Chondrocyte (in vitro differentiated cells): ENCODE measurements at places on chromosomes 11 and 22. TPM values are rescaled to one million over a fixed set of nuclear protein-coding genes. Genes with fewer than 3 reads are reported as not detected.

Gene C22orf31
- not detected in 3 replicates for total RNA-seq

GRCh38 chr11:128603752-128604414 is 16.5 kb upstream of the ETS1 start:
- no peaks in the 10 kb centered on the region for H3K27me3 ChIP-seq
- no peak overlapping the region for H3K4me3 ChIP-seq
- H3K36me3 ChIP-seq, result no peaks in the 10 kb centered on the region
- H3K27ac ChIP-seq, result no peak overlapping the region

DNA sequence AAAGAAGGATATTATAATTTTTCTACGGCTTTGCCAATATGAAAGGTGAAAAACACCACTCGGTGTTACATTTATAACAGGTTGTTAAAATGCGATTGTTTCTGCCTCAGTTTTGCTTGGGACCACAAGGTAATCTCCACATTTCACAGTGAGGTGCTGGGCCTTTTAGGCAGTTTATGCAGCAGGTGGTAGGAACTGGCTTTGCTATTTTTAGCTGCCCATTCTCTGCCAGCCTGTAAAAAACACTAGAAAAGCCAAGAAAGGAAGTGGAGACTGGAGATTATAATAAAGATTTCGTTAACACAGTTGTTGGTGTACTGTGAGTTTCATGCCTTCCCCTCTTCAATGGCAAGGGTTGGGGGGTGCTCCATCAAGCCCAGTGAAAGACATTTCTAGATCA is 8.0 kb upstream of the MRPL16 start:
- H3K4me1 ChIP-seq, result peaks cover 9% of the 10 kb centered on the region
- H3K4me3 ChIP-seq, result no peak overlapping the region
- DNase-seq, result no peak
- no peaks in the 10 kb centered on the region for H3K36me3 ChIP-seq
- H3K27me3 ChIP-seq, result peaks cover 19% of the 10 kb centered on the region

DNA sequence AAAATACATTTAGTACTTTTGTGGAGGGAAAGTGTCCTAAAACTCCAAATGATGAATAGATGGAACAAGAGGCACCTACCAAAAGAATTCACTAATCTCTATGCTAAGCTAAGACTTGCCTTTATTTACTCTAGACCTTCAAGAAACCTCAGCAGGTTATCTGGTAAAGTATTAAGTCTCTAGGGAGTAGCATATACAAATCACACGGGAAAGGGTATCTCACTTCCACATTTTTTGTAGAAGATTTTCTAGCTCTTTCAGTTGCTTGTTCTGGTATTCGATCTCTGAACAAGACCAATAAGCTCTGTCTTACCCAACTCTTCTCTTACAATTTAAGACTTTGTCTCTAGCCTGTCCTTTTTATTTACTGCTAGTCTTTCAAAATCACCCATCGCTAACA is 18.1 kb upstream of the CADM1 start:
- peaks cover 8% of the 10 kb centered on the region for H3K4me1 ChIP-seq
- no peaks in the 10 kb centered on the region for H3K36me3 ChIP-seq
- no peak for DNase-seq
- no peak overlapping the region for H3K27ac ChIP-seq
- H3K27me3 ChIP-seq, result peaks cover 40% of the 10 kb centered on the region
- no peak overlapping the region for H3K4me3 ChIP-seq

Gene TBX10
- not detected in 3 replicates for total RNA-seq

DNA sequence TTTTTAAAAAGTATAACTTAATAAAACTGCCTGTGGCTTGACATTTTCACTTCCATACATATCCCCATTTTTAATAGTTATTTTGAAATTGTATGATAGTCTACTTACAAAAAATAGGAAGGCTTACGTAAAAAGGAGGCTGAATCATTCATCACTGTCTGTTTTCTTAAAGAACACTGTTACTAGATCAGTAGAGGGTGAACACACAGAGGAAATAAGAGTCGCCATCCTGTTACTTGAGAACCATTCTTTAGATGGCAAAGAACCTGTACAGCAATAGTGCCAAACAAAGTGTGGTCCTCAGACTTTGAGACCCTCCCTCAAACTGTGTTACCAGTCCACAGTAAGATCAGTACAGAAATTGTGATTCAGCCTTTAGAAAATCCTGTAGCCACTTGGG is 180.7 kb downstream of the PGR start:
- H3K27me3 ChIP-seq, result no peaks in the 10 kb centered on the region
- DNase-seq, result no peak
- peaks cover 3% of the 10 kb centered on the region for H3K4me1 ChIP-seq
- H3K4me3 ChIP-seq, result no peak overlapping the region
- no peak overlapping the region for H3K27ac ChIP-seq

GRCh38 chr22:20810645-20811044 is 36.7 kb downstream of the SERPIND1 start:
- H3K27ac ChIP-seq, result no peak overlapping the region
- no peak overlapping the region for H3K4me3 ChIP-seq
- no peaks in the 10 kb centered on the region for H3K27me3 ChIP-seq
- DNase-seq, result no peak
- H3K36me3 ChIP-seq, result peaks cover 48% of the 10 kb centered on the region

Gene KCNJ11
- total RNA-seq, result not detected in 3 replicates

GRCh38 chr11:94734563-94735275 is 33.4 kb upstream of the AMOTL1 start:
- H3K27ac ChIP-seq, result no peak overlapping the region
- DNase-seq, result no peak
- H3K4me3 ChIP-seq, result no peak overlapping the region
- H3K4me1 ChIP-seq, result peaks cover 14% of the 10 kb centered on the region
- H3K27me3 ChIP-seq, result no peaks in the 10 kb centered on the region

DNA sequence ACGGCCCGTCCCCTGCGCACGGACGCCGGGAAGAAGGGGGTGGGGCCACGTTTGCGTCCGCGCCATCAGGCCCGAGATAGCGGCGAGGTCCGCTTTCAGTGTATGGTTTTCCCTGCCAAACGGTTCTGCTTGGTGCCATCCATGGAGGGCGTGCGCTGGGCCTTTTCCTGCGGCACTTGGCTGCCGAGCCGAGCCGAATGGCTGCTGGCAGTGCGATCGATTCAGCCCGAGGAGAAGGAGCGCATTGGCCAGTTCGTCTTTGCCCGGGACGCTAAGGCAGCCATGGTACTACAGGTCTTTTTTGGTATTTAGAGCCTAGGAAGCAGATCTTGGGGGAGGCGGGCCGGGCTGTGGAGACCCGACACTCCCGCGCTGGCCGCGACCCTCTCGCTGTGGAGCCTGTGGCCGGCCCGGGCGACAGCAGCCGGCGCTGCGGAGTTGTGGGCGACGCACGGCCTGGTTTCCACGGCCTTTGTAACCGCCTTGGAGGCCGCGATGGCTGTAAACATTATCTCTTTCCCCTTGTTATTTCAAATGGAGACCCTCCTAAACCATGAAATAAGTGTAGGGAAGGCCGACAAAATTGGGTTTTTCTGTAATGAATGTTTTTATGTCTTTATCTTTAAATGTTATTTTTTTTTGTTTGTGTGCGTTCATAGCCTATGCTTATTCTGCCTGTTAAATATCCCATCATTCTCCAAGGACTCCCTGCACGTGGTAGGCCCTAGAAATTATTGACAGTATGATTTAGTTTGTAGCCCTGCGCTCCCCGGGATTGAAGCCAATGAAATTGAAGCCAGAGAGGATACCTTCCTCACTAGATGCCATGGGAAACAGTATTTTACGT is at the start of gene AASDHPPT:
AASDHPPT (plus strand) TSS at position 54 of the 847 bp plus-strand sequence; CDS start at position 103, 49 bp downstream.
- no peak for DNase-seq
- no peaks in the 10 kb centered on the region for H3K27me3 ChIP-seq
- peaks cover 34% of the 10 kb centered on the region for H3K4me1 ChIP-seq
- peak within 1 kb of the TSS; percentile 96 for H3K27ac ChIP-seq

DNA sequence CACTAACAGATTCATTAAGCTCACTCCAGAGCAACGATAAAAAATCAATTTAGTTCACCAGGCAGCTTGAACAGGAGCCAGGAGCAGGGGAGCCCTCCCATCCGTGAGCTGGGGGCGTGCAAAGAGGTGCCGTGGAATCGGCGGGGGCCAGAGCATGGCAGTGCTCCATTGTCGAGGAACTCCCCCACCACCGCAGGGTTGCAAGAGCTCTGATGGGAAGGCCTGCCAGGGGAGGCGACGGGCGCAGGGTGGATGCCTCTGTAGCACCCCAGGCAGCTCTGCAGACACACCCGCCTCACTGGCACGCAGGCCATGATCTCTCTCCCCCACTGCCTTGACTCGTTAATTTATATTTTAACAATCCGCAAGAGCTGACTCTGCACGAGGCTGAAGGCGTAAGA is 433.2 kb downstream of the MIAT start:
- H3K4me3 ChIP-seq, result no peak overlapping the region
- peaks cover 15% of the 10 kb centered on the region for H3K4me1 ChIP-seq
- H3K36me3 ChIP-seq, result peaks cover 5% of the 10 kb centered on the region
- DNase-seq, result no peak
- no peaks in the 10 kb centered on the region for H3K27me3 ChIP-seq

- H3K27me3 ChIP-seq, result no peaks in the 10 kb centered on the region
- H3K4me1 ChIP-seq, result peaks cover 10% of the 10 kb centered on the region
- no peak for DNase-seq
- no peak overlapping the region for H3K27ac ChIP-seq
- H3K4me3 ChIP-seq, result no peak overlapping the region
These were observed 84.9 kb upstream of the NARS2 start for GRCh38 chr11:78659326-78660270.

- H3K36me3 ChIP-seq, result no peaks in the 10 kb centered on the region
- peak overlapping the region; percentile 100 for H3K27ac ChIP-seq
- no peaks in the 10 kb centered on the region for H3K27me3 ChIP-seq
These were observed 3.8 kb upstream of the WEE1 start for GRCh38 chr11:9569588-9570164.

GRCh38 chr11:75811485-75811884 is 3.5 kb upstream of the UVRAG start:
- no peak overlapping the region for H3K27ac ChIP-seq
- H3K36me3 ChIP-seq, result no peaks in the 10 kb centered on the region
- H3K4me1 ChIP-seq, result peaks cover 13% of the 10 kb centered on the region
- no peak overlapping the region for H3K4me3 ChIP-seq

DNA sequence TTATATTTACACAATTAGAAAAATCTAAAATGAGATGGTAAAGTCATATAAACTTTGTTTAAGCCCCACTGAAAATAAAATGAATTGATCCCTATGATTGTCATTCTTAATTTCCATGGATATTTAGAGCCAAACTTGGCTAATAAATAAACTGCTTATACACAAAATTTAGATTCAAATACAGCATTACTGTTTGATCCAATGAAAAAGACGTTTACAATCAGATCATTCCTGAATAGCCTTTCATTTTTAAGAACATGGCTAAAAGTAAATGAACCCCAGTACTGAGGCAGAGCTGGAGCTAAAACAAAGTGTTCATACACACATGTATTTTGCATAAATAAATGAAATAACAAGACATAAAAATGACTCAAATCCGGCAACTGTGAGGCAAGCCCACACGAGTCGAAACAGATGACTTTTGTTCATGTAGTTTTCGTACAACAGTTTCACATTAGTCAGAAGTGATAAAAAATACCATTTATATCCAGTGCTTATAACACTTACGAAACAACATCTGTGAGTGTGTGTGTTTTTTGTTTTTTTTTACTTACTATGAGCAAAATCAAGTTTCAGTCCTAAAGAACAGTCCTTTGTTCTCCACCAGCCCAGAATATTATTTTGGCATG is 386.5 kb downstream of the SOX6 start:
- no peaks in the 10 kb centered on the region for H3K27me3 ChIP-seq
- H3K4me3 ChIP-seq, result no peak overlapping the region
- H3K4me1 ChIP-seq, result peaks cover 42% of the 10 kb centered on the region
- peaks cover 5% of the 10 kb centered on the region for H3K36me3 ChIP-seq
- DNase-seq, result no peak

DNA sequence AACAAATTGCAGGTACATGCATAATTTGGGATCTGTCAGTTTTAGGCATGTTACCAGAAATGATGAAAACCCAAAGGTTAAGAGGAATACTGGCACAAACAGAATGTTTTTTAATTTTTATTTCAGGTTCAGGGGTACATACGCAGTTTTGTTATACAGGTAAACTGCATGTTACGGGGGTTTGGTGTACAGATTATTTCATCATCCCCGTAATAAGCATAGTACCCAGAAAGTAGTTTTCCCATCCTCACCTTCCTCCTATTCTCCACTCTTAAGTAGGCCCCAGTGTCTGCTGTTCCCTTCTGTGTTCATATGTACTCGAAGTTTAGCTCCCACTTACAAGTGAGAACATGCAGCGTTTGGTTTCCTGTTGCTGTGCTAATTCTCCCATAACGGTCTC is 33.0 kb downstream of the PI4KA start:
- no peak overlapping the region for H3K4me3 ChIP-seq
- no peaks in the 10 kb centered on the region for H3K4me1 ChIP-seq
- no peak for DNase-seq

Gene SYT9
- total RNA-seq, result 0.07 to 0.15 TPM (median 0.10 TPM) in 3 replicates

Gene P2RY2
- 0.32 TPM in 1 of 3 replicates, not detected in the others for total RNA-seq

Gene TEAD1
- total RNA-seq, result 128 to 137 TPM (median 135 TPM) in 3 replicates

- no peaks in the 10 kb centered on the region for H3K36me3 ChIP-seq
- no peak for DNase-seq
- H3K4me1 ChIP-seq, result peaks cover 23% of the 10 kb centered on the region
- peak overlapping the region; percentile 32 for H3K27ac ChIP-seq
- no peaks in the 10 kb centered on the region for H3K27me3 ChIP-seq
These were observed 47.3 kb downstream of the NEU3 start for GRCh38 chr11:75035911-75036565.

DNA sequence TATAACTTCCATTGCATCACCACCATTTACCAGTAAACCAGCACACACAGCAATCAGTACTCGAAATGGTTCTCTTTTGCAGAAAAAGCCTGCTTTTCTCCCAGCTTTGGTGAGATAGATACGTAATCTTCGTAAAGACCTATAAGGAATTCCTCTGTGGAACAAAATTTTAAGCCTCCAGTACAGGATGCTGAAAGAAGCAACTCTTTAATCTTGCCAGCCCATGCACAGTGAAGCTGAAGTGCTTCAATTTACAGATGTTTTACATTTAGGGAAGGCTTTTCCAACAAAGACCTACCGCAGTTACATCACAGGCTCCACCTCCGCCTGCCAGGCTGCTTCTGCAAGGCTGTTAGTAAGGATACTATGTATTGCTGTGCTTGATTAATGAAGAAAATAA is 1.9 kb downstream of the ELMOD1 start:
- H3K27me3 ChIP-seq, result peaks cover 76% of the 10 kb centered on the region
- H3K36me3 ChIP-seq, result peaks cover 3% of the 10 kb centered on the region
- DNase-seq, result no peak
- peaks cover 15% of the 10 kb centered on the region for H3K4me1 ChIP-seq
- no peak overlapping the region for H3K27ac ChIP-seq

DNA sequence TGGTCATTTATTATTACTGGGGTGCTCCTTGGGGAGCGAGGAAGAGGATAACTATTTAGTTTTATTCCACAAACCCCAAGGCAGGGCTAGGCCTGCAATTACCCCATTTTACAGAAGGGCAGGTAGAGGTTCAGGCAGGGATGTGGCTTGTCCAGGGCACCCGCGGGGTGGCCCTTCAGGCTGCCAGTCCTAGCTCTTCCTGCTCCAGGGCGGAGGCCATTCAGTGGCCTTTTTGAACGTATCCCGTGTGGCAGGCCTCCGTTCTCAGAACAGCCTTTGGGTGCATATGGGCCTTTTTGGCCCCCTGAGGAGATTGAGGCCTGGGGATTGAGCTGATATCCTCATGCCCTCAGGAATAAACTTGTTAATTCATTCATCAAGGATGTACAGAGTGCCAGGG is 66.2 kb downstream of the MPPED1 start:
- no peak for DNase-seq
- no peak overlapping the region for H3K27ac ChIP-seq
- peaks cover 1% of the 10 kb centered on the region for H3K4me1 ChIP-seq

Gene OR51B6
- not detected in 3 replicates for total RNA-seq

GRCh38 chr11:70505331-70505731 is 107.0 kb downstream of the CTTN start:
- H3K36me3 ChIP-seq, result no peaks in the 10 kb centered on the region
- no peak overlapping the region for H3K27ac ChIP-seq
- peak; percentile 75 for DNase-seq
- H3K27me3 ChIP-seq, result peaks cover 1% of the 10 kb centered on the region
- H3K4me3 ChIP-seq, result no peak overlapping the region
